ENCODE measurements at places on chromosomes 7 and 10.
A peak's percentile ranks its signal among the peaks of the same experiment; 100 is the strongest.

DNA sequence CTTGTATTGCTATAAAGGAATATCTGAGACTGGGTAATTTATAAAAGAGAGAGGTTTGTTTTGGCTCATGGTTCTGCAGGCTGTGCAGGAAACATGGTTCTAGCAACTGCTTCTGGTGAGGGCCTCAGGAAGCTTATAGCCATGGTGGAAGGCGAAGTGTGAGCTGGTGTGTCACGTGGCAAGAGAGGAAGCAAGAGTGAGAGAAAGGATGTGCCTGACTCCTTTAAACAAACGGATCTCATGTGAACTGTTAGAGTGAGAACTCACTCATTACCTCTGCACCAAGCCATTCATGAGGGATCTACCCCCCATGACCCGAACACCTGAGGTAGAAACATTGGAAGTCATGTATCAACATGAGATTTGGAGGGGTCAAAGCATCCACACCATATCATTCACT lies 7.7 kb upstream of the ITPRIP start:
- DNase-seq: no peak

DNA sequence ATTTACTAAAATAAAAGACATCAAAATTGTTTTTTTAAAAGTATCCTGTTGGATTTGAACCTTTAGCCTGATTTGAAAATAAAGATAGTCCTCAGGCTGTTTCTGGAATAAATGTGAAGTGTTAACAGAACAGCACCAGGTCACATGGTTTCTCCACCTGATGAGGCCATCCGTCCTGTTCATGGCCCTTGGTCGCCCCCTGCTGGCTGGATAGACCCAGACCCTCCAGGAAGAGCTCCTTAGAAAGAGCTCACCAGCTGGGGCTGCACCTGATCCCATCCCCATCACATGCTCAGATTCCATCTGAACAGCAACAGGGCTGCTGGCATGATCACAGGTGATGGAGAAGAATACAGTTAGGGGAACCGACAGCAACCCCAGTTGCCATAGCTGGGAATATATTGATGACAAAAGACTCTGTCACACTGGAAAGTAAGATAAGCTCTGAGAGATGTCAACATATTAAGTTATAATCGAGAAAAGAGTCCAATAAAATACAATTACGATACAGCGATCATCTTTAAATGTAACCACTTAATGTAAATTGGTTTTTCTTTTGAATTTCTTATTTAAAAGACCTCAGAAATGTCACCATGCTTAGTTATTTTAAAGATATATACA lies 4.8 kb downstream of the OR2A14 start:
- peak; percentile 94 for DNase-seq

GRCh38 chr7:131943646-131944045 lies 387.2 kb upstream of the PODXL start:
- DNase-seq: no peak

GRCh38 chr7:48959676-48960075 lies 35.3 kb downstream of the CDC14C start:
- DNase-seq: no peak

All from stimulated activated CD4-positive, alpha-beta T cell treated with anti-CD3 and anti-CD28 coated beads, TNF-alpha, amount 100 ng/mL, for 48 hours (primary cell).